GM23338 (cell line): ENCODE measurements at places on chromosomes 16 and 17.

GRCh38 chr16:25340973-25341372 lies 83.3 kb upstream of the ZKSCAN2 start:
- no peak overlapping the region for H3K4me3 ChIP-seq
- no peaks in the 10 kb centered on the region for H3K27me3 ChIP-seq
- H3K27ac ChIP-seq = no peak overlapping the region

GRCh38 chr16:9860876-9861275 lies 321.4 kb downstream of the GRIN2A start:
- no peaks in the 10 kb centered on the region for H3K36me3 ChIP-seq
- DNase-seq = no peak
- H3K27ac ChIP-seq = no peak overlapping the region
- no peaks in the 10 kb centered on the region for H3K27me3 ChIP-seq

DNA sequence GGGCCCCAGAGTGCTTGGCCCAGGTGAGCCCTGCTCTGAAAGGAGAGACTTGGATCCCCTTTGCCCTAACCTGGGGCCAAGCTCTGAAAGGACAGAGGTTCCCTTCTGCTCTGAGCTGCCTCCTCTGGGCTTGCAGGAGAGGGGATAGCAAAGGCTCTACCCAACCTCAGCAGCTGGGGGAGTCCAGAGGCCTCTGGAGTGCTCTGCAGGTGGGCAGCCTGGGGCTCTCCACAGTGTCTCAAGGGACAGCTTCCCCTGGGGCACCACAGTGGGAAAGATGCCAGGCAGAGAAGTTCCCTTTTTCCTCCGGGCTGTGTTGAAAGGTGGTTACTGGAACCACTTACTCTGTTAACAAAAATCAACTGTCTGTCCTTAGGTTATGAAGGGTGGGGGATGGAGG lies 48.2 kb upstream of the MGAT5B start:
- no peaks in the 10 kb centered on the region for H3K4me1 ChIP-seq
- no peak overlapping the region for H3K27ac ChIP-seq
- no peaks in the 10 kb centered on the region for H3K27me3 ChIP-seq
- H3K36me3 ChIP-seq = no peaks in the 10 kb centered on the region
- no peak overlapping the region for H3K4me3 ChIP-seq
- no peak for DNase-seq

- DNase-seq = no peak
- no peaks in the 10 kb centered on the region for H3K36me3 ChIP-seq
- no peaks in the 10 kb centered on the region for H3K4me1 ChIP-seq
- no peak overlapping the region for H3K4me3 ChIP-seq
- 0 out of 2 replicates have a peak, but pooled peaks cover under 1% of the 10 kb centered on the region for H3K27me3 ChIP-seq
These were observed 40.3 kb upstream of the BAHCC1 start for GRCh38 chr17:81354954-81355347.

DNA sequence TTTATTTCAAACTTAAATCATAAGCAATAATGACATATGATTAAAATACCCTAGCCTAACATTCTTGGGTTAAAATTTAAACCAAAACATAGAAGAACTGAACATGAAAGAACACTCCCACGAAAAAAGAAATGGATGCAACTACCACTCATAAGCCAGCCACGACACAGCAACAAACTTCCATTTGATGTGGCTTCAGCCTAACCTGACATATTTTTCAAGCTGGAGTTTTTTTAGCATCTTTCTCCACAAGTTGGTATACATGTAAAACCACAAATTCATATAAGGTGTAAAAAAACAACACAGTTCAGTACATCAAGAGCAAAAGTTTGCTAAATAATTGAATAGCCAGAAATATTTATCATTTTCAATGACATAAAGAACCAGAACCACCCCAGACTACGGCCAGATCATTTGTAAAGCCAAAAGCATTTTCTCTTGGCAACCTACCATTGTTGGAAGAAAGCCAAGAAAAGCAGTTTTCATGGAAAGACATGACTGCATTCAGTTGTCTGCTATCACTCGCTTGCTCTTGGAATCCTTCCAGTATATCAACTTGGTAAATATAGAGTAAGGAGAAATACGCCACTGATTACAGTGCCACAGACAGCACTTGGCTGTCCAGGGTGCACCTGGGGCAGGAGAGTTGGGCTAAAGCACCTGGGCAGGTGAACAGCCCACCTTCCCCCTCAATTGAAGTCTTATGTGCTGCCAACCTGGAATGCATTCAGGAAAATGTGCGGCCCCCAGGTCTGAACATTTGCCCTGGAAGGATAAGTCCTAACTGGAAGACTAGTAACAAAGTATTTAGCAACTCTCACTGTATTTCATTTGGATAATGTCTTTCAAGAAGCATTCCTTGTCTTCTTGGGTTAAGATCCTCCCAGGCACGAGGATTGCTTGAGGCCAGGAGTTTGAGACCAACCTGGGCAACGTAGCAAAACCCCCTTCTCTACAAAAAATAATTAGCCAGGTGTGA lies 60.5 kb downstream of the CREBBP start:
- no peaks in the 10 kb centered on the region for H3K36me3 ChIP-seq
- H3K27me3 ChIP-seq = no peaks in the 10 kb centered on the region
- no peak for DNase-seq
- H3K4me3 ChIP-seq = no peak overlapping the region
- no peak overlapping the region for H3K27ac ChIP-seq
- peaks cover 17% of the 10 kb centered on the region for H3K4me1 ChIP-seq

DNA sequence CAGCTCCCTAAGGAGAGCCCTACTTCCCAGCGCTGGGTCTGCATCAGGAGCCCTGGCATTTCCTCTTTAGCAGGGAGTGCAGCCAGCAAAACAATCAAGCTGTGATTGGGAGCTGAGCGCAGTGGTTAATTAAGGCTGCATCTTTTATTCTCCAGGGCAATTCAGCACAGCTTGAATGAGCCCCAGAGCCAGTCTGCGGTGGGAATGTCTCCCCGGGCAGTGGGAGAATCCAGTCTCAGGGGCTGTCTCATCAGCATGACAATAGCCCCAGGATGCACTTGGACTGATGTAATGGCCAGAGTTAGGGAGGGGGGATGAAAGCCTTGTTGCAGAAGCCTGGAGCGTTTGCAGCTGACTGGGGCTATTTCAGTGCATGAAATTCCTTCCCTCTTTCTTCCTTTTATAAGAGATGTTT lies 292.6 kb upstream of the SOX9 start:
- DNase-seq = peak; percentile 97
- H3K4me3 ChIP-seq = no peak overlapping the region
- peak overlapping the region; percentile 91 for H3K27ac ChIP-seq
- H3K4me1 ChIP-seq = peaks cover 47% of the 10 kb centered on the region

DNA sequence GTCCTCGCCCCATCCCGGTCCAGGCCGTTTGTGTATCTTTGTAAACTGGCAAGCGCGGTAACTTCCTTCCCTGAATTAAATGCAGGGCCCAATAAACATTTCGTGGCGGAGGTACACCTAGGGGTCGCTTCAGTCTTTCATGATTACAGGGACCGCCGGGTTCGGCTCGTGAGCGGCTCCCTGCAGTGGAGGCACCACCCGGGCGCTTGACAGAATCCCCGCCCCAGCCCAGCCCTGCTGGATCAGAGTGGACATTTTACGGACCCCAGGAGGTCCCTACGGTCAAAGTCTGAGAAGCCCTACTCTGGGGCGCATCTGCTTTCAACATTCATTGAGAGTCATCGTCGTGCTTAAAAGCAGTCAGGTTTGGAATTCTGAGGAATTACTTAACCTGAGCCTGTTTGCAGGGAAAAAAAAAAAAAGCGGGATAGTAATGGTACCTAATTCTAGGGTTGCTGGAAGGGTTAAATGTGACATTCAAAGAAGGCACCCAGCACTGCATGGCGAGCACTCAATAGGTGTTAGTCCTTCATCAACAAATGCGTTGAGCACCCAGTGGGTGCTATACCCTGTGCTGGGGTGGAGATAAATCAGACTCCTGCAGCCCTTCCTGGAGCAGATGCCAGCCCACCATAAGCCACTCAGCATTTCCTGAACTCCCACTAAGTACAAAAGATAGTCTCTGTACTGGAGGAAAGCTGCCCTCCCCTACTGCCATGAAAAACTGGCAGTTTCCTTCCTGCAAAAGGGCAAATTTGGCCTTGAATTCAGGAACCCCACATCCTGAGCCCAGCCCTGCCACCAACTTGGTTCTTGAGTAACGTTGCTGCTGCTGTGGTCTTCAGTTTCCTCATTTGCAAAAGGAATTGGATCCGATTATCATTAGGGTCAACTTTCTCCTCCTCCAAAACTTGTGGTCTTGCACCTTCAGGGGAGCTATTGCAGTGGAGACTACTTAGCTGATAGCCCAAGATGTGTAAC lies 658 bp upstream of the DUSP3 start:
- peaks cover 21% of the 10 kb centered on the region for H3K27me3 ChIP-seq
- no peaks in the 10 kb centered on the region for H3K36me3 ChIP-seq
- DNase-seq = peak; percentile 69
- H3K4me3 ChIP-seq = peak overlapping the region; percentile 92

GRCh38 chr16:66206363-66206762 lies 160.1 kb upstream of the CDH5 start:
- peaks cover 13% of the 10 kb centered on the region for H3K4me1 ChIP-seq
- H3K4me3 ChIP-seq = no peak overlapping the region
- no peak overlapping the region for H3K27ac ChIP-seq
- H3K27me3 ChIP-seq = no peaks in the 10 kb centered on the region
- H3K36me3 ChIP-seq = no peaks in the 10 kb centered on the region
- no peak for DNase-seq

GRCh38 chr17:38872027-38872511 lies 2.2 kb downstream of the LASP1 start:
- H3K27ac ChIP-seq = peak overlapping the region; percentile 87; the same call in 1 of the 2 replicates
- no peaks in the 10 kb centered on the region for H3K36me3 ChIP-seq
- H3K4me1 ChIP-seq = peaks cover 48% of the 10 kb centered on the region
- peak overlapping the region; percentile 100 for H3K4me3 ChIP-seq

DNA sequence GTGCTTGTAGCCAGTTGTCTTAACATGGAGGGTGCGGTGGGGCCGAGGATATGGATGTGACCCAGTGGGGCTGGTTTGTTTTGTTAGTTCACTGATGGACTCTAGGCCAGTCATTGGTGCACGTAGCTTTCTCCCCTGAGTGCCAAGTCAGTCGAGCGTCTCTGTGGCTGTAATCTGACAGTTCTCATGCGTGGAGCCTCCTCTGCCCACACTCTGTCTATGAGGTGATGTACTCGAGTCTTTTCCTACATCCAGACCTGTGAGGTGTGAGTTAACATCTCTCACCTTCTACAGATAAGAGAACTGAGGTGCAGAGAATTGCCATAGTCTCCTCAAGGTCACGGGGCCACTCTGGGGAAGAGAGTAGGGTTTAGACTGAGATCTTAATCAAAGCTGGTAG lies 90.2 kb downstream of the MARCHF10 start:
- no peak overlapping the region for H3K4me3 ChIP-seq
- H3K4me1 ChIP-seq = peaks cover 3% of the 10 kb centered on the region; the same call in 1 of the 2 replicates
- H3K36me3 ChIP-seq = no peaks in the 10 kb centered on the region

DNA sequence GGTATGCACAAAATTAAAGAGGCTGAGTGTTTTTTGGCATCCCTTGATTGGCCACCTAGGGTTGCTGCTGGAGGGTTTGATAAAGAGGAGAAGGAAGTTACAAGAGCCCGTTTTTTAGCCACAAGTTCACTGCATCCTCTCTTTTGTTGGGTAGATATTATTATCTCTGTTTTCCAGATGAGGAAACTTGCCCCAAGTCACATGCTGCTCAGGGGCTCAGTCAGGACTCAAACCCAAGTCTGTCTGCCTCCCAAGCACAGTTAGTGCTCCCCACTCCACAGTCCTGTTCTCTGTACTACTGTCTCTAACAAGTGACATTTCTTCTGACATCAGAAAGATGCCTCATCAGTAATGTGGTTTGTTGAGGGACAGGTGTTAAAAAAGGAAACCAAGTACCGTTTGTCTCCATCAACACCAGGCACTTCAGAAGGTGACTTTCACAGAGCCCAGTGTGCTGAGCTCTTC lies 1.4 kb downstream of the NT5M start:
- no peaks in the 10 kb centered on the region for H3K36me3 ChIP-seq
- peaks cover 12% of the 10 kb centered on the region for H3K27me3 ChIP-seq
- H3K4me1 ChIP-seq = peaks cover 23% of the 10 kb centered on the region
- DNase-seq = no peak

DNA sequence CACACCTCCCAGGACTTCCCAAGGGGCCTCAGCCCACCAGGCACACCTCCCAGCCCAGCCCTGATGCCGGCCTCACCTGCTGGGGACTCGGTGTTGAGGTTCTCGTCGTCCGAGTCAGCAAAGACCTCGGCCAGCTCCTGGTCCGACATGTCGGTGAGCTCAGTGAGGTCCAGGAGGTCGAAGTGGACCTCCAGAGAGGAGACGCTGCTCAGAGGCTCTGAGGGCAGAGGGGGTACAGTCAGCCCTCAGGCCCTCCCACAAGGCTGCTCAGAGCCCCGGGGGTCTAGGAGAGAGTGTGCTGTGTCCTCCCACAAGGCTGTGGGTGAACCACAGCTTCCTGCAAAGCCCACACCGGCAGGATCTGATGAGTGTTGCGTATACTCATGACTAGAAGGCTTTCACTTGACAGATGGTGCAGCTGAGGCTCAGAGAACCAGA lies 10.5 kb downstream of the DBNDD1 start:
- no peaks in the 10 kb centered on the region for H3K27me3 ChIP-seq
- no peaks in the 10 kb centered on the region for H3K36me3 ChIP-seq
- no peak overlapping the region for H3K27ac ChIP-seq
- no peaks in the 10 kb centered on the region for H3K4me1 ChIP-seq
- DNase-seq = no peak
- H3K4me3 ChIP-seq = no peak overlapping the region

DNA sequence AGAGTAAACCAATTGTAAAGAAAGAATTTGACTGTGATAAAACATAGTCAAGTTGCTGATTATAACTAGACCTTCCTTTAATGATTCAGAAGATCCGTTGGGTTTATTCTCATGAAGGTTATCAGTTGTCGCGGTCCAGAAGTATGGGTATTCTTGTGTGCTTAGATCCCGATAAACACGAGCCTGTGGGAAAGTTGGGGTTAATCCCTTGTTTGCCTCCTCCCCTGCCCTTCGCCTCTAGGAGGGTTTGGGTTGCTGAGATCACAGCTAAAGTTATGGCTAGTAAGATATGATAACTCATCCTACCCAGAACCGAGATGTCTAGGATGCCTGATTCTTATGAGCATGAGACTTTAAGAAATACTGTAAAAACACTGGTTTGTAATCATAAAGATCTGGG lies 66.8 kb downstream of the GPRC5B start:
- H3K27me3 ChIP-seq = no peaks in the 10 kb centered on the region
- H3K27ac ChIP-seq = no peak overlapping the region
- H3K4me3 ChIP-seq = no peak overlapping the region
- no peak for DNase-seq

- no peaks in the 10 kb centered on the region for H3K36me3 ChIP-seq
- peak; percentile 92 for DNase-seq
- no peak overlapping the region for H3K4me3 ChIP-seq
- no peak overlapping the region for H3K27ac ChIP-seq
These were observed 70.8 kb downstream of the EMP2 start for GRCh38 chr16:10509534-10510025.

GRCh38 chr16:88760424-88761142 lies 24.4 kb downstream of the PIEZO1 start:
- no peak overlapping the region for H3K4me3 ChIP-seq
- H3K36me3 ChIP-seq = no peaks in the 10 kb centered on the region
- H3K4me1 ChIP-seq = peaks cover 9% of the 10 kb centered on the region
- H3K27ac ChIP-seq = no peak overlapping the region
- H3K27me3 ChIP-seq = no peaks in the 10 kb centered on the region
- no peak for DNase-seq
